ENCODE measurements at places on chromosomes 2 and 18.

DNA sequence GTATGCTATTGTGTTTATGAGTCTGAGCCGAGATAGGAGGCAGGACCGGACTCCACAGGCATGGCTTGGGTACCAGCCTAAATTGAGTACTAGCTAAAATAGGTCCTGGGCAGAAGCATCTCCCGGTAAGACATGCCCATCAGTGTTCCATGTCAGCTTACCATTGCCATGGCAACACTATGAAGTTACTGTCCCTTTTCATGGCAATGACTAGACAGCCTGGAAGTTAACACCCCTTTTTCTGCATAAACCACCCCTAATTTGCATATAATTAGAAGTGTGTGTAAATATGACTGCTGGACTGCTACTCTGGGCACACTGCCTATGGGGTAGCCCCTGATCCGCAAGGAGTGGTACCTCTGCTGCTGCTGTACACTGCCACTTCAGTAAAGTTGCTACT, 1005.1 kb upstream of the FAM98A start:
- DNase-seq = no peak

- DNase-seq = no peak
Observed at GRCh38 chr2:88096708-88097107, 29.1 kb downstream of the SMYD1 start.

GRCh38 chr18:34467058-34467457, 242.3 kb upstream of the NOL4 start:
- no peak for DNase-seq

- DNase-seq = no peak
Observed at GRCh38 chr2:168614172-168615018, 158.3 kb downstream of the CERS6 start.

- no peak for DNase-seq
Observed at GRCh38 chr2:12773586-12774394, 57.1 kb downstream of the TRIB2 start.

Data from substantia nigra (tissue), 51 donors.